ENCODE measurements at places on chromosomes 1 and 21.

- no peak for DNase-seq
Observed at GRCh38 chr1:212351588-212352362, 62.9 kb downstream of the PACC1 start.

- DNase-seq: no peak
Observed at GRCh38 chr1:2368053-2368744, 23.2 kb downstream of the MORN1 start.

- no peak for DNase-seq
Observed at GRCh38 chr1:40303790-40304189, 13.3 kb downstream of the COL9A2 start.

GRCh38 chr1:58107943-58108342 lies 438.6 kb downstream of the OMA1 start:
- no peak for DNase-seq

- DNase-seq: no peak
Observed at GRCh38 chr21:31317688-31318087, 26.4 kb downstream of the TIAM1 start.

DNA sequence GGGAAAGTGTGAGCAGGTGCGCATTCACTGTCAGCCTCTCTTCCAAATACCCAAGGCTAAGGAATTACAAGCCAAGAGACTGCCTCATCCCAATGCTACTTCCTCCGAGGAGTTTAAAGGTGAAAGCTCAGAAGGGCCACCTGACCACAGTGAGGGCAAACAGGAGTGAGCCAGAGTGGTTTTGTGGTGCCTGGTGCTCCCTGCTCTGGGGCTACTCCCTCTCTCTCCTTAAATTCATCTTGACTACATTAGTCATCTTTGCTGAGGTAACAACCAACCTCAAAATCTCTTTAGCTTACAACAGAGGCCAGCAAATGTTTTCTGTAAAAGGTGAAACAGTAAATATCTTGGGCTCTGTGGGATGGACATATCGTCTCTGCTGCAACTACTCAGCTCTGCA lies 14.2 kb upstream of the ZBTB8A start:
- DNase-seq: no peak

DNA sequence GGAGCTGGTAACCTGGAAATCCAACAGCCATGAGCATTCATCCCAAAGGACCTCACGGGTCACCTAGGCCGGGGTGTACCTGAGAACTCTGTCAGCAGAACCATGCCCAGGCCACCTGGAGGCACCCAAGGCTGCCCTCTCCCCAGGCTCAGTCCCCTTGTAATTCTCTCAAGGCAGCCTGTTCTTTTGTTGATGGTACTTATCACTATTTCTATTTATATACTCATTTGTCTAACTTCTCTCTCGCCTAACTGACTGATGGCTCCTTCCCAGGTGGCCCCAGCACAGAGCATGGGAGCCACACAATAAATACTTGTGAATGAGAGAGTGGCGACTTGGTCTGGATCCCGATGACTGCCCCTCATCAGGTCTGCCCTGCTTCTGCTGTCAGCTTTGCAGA lies 16.7 kb downstream of the CASP9 start:
- DNase-seq: no peak

Data from COLO829 (cell line).